ENCODE measurements at places on chromosomes 11 and 22.

DNA sequence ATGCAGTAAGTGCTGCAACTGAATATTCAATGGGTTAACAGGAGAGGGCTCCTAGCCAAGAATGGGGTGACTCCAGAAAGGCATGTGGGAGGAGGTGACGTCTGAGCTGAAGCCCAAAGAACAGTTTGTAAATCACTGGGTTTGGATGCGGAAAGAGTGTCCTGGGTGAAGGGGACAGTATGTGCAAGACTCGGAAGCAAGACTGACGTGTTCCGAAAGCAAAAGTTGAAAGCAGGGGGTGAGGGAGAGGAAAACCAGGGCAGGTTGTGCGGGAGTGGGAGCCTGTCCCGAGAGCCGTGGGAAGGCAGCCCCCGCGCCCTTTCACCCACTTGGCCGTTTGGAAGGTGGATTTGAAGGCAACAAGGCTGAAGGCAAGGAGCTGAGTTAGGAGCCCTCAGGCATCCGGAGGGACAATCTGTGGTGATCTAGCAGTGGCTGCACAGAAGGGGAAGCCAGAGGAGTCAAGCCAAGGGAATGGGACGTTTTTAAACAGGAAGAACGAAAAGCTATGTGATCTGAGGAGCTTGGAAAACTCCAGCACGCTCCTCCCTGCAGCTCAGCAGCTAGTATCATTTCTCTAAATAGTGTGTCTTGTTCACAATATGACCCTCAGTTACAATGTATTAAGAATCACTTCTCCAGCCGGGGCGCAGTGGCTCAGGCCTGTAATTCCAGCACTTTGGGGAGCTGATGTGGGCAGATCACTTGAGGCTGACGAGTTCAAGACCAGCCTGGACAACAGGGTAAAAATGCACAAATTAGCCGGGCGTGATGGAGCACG, 7.7 kb downstream of the SLC25A18 start:
- H3K27me3 ChIP-seq = peaks cover 27% of the 10 kb centered on the region
- H3K4me1 ChIP-seq = peaks cover 4% of the 10 kb centered on the region
- no peak for DNase-seq
- no peak overlapping the region for H3K27ac ChIP-seq

GRCh38 chr11:64879244-64879900, 951 bp upstream of the EHD1 start:
- peak overlapping the region; percentile 97 for H3K27ac ChIP-seq
- peaks cover 60% of the 10 kb centered on the region for H3K4me1 ChIP-seq
- DNase-seq = no peak
- no peaks in the 10 kb centered on the region for H3K27me3 ChIP-seq
- peak overlapping the region; percentile 97 for H3K4me3 ChIP-seq

DNA sequence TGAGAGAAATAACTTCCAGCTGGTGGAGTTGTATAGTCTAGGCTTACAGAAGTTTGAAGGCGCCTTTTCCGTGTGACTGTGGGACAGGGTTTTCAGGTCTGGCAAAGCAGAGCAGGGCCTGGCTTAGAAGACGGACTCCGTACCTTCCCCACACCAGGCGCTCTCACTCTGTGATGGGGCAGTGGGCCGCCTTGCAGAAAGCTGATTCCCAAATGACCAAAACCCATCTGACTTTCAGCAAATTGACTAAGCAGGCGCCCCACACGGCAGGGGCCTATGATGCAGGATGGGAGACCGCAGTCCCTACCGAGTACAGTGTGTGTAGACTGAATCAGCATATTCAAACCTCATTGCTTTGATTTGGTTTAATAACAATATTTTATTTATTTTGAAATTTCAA, 85.8 kb upstream of the TMEM45B start:
- no peak for DNase-seq
- no peak overlapping the region for H3K4me3 ChIP-seq
- peaks cover 6% of the 10 kb centered on the region for H3K36me3 ChIP-seq
- H3K27me3 ChIP-seq = no peaks in the 10 kb centered on the region
- H3K27ac ChIP-seq = no peak overlapping the region
- H3K4me1 ChIP-seq = peaks cover 2% of the 10 kb centered on the region

GRCh38 chr22:31062566-31063230, 18.4 kb upstream of the SMTN start:
- H3K4me3 ChIP-seq = no peak overlapping the region
- no peaks in the 10 kb centered on the region for H3K27me3 ChIP-seq
- no peak for DNase-seq
- H3K4me1 ChIP-seq = no peaks in the 10 kb centered on the region
- H3K36me3 ChIP-seq = no peaks in the 10 kb centered on the region
- no peak overlapping the region for H3K27ac ChIP-seq

All from T-helper 17 cell (primary cell).